ENCODE measurements at places on chromosomes 1 and 21. TPM values are rescaled to one million over a fixed set of nuclear protein-coding genes. Genes with fewer than 3 reads are reported as not detected.

Gene TTC39A
- total RNA-seq, result 0.78 TPM

Gene SH3BGRL3
- 8.4 TPM for total RNA-seq

Gene TDRD10
- total RNA-seq, result 0.16 TPM

Gene CFAP107
- not detected for total RNA-seq

Gene ARHGAP30
- total RNA-seq, result 1.7 TPM

Gene CFAP126
- total RNA-seq, result 0.31 TPM

Gene AQP10
- total RNA-seq, result not detected

Gene CDCA8
- total RNA-seq, result 0.31 TPM

Gene CFHR3
- not detected for total RNA-seq

Gene CDC7
- total RNA-seq, result 29.3 TPM

Gene NTMT2
- not detected for total RNA-seq

Gene PRR9
- not detected for total RNA-seq

Gene S100A6
- 9.2 TPM for total RNA-seq

Gene KCNQ4
- total RNA-seq, result 1.7 TPM

Gene RABGAP1L
- 145 TPM for total RNA-seq

Gene CHRM3
- total RNA-seq, result 38.8 TPM

Gene GPN2
- 11.5 TPM for total RNA-seq

Gene DMBX1
- total RNA-seq, result not detected

Gene KCNA2
- 7.0 TPM for total RNA-seq

Gene SPRR3
- 1.6 TPM for total RNA-seq

Gene GPATCH2
- 40.2 TPM for total RNA-seq

Gene CYYR1
- 2.3 TPM for total RNA-seq

Gene FCRL6
- not detected for total RNA-seq
